Stimulated activated CD4-positive, alpha-beta T cell treated with anti-CD3 and anti-CD28 coated beads, Interleukin-15, amount 100 ng/mL, for 1 hour (primary cell): ENCODE measurements at places on chromosomes 1 and 21.

DNA sequence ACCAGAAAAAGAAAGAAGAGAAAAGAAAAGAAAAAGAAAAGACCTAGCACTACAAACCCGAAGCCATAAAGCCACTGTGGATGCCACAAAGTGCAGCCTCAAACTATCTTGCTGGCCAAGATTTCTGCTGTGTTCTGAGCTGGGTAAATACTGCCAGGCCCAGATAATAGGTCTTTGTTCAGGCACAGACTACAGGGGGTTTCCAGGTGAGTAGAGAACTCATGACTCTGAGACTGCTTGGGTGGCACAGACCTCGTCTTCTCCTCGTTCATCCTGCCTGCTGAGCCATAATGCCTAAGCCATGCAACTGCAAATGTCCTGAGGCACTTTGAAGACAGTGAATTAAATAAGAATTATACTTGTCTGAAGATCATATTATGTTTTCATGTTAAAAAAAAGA is 651.8 kb downstream of the LMO4 start:
- no peak for DNase-seq

DNA sequence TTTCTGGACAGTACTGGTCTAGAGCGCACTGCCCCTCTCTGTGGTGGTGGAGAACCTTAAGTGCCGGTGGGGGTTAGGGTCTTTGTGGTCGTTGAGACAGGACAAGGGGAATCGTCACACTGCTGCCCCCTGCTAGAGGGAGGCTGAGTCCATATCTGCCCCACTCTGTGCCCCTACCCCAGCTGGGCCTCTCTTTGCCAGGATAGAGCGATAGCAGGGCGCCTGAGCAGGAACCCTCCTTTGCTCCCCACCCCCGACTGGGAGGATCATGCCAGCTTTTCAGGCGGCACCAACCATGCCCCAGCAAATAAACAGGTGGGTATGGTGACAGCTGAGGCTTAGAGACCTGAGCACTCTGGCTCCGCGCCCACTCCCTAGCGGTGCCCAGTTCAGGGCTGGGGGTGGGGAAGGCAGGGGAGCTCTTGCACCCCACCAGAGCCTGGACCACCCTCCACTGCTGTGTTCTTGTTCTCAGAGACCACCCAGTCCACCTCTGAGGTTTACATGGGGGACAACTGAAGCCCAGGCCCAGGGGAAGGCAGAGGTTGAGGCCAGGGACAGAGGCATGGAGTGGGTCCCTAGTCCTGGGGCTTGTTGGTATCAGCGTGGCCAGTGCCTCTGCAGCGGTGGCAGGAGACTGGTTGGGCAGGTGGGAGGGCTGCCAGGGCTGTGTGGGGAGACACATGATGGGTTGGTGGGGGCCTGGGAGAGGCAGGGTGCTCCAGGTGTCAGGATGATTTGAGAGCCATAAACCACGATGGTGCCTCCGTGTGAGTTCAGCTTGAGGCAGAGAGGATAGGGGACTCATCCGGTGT is 1.6 kb downstream of the PADI2 start:
- DNase-seq: no peak

- DNase-seq: no peak
Observed at GRCh38 chr1:184513966-184514365, 127.1 kb downstream of the C1orf21 start.

DNA sequence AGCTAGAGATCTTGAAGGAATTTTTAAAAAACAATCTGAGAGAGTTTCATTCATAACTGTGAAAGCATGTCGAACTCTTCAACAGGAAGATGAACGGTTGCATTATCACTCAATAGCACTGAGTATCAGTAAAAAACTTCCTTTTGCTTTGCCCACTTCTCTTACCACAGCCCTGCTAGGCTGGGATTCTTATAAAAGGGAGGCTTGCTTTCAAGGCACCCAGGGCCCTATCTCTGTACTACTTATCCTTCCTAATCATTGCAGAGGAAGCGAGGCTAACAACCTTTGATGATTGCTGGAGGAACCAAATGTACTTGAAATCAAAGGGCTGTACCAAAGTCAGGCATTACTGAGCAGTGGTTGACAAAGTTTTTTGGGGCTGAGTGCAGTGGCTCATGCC is 71.2 kb downstream of the SNRPE start:
- no peak for DNase-seq

- DNase-seq: no peak
Observed at GRCh38 chr1:226378071-226378470, 29.8 kb downstream of the PARP1 start.

DNA sequence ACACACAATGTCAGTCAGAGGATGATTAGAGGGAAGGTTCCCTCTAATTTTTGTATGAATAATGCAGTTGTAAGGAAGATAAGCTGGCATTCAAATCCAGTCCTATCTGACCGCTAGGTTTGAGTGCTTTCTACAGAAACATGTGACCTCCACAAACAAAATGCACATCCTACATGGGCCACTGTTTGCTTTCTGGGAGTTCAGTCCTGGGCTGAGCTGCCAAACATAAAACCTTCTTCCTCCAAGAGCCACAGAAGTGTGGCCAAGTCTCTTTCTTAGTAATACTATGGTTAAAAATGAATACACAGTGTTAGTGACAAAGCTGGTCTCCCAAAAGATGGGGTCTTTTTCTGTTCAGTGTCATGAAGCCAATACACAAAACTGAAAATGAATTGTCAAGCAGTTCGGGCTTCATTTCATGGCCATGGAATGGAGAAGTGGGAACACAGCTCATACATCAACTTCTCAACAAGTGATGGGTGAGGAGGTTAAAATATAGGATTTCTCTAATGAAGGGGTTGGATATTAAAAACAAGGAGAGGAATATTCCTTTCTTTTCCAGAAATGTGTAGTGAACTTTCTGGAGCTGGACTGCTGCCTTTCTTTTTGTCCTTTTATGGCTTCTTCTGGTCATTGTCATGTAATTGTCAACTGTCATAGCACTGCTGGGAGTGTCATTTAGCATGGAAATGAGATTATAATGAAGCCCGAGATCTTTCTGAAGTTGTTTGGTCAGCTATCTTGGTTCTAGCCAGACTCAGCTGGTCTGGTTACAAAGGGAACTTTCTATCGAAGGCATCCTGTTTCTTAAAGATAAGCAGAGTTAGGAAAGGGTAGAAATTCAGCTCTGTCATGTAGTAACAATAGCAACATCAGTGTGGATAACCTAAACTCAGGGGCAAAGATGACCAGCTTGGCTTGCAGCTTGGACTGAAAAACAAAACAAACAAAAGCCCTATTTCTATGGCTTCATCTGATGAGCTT is 135.1 kb downstream of the CHD1L start:
- no peak for DNase-seq

DNA sequence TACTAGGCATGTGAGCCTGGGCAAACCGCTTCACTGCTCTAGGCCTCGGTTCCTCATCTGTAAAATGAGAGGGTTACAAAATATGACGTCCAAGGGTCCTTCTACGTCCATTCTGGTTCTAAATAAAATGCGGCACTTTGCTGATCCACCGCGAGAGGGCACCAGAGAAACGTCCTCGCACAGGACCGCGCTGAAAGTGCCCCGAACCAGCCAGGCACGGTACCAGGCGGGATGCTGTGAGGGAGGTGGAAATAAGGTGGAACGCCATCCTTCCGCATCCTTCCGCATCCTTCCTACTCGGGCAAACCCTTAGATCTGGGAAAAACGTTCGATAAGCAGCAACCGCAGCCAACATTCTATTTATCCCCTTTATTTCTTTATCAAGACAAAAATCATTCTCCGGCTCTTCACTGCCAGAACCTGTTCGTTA is 60.3 kb upstream of the KRTAP19-8 start:
- DNase-seq: peak; percentile 47

DNA sequence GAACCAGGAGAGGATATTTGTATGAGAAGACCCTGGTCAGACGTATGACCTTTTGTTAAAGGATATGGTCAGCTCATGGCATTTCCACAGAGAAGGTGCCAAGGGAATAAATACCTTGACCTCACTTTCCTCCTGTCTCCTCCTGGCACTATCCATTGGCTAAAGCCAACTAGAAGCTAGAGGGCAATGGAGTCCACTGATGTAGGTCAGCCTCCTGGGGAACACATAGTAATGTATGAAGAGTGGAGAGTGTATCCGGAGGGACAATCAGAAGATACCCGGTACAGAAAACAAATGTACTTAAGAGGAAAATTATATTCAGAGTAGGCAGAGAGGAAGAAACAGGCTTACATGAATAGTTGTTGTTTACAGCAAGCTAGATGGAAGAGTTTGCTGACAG is 698 bp upstream of the NTMT2 start:
- no peak for DNase-seq

GRCh38 chr1:17348593-17349234 is 23.3 kb upstream of the PADI6 start:
- no peak for DNase-seq

GRCh38 chr1:210669951-210670350 is 341.2 kb downstream of the HHAT start:
- DNase-seq: no peak

DNA sequence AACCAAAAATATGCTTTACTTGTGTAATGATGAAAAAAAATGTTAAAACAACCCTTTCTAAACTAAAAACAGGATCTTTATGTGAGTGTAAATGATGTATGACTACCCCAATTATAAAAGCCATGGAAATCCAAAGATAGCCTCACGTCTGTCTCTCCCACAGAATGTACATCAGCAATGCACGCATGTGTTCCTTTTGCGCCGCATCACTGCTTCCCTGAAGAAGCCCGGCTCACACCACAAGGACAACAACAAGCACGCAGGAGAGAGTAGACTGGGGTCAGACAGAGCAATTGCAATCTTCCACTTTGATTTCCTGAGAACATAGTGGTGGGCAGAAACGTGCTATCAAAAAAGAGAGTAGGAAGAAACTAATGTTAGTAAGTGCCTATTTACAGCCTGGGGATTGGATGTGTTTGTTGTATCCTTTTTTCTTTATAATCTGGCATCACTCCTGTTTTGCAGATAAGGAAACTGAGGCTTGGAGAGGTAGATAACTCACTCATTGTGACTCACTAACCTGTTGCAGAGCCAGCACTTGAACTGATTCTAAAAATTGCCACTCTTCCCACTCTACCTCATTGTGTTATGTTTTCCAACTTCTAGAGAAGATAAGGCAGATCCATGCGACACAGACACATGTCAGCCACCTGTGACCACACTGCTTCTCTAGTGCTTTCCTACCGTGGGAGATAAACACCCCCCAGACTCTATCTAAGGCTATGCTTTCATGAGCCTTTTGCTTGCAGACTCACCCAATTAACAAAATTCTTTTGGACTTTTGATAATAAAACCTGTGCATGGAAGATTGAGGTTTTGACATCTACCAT is 60.1 kb downstream of the MAP10 start:
- DNase-seq: no peak

DNA sequence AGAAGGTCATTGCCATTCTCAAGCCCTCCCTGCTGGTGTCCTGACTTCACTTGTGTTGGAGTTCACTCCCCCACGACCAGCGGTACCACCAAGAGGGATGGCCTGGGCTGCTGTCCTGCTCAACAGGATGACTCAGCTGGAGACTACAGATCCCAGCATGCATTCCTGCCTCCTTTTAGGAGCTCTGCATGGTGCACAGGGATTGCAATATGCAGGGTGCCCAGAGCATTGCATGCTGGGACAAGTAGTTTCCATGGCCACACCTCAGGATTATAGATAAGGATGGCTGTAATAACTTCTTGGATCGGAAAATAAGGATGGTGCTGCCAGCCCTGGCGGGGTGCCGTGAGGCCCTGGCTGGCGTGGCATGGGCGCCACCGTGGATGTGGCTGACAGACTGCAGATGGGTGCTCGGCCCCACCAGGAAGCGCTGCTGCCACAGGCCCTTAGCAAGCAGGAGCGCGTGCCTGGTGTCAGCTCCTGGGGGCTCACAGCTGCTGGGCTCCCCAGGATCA is 150.0 kb downstream of the CASZ1 start:
- no peak for DNase-seq

- peak; percentile 73 for DNase-seq
Observed at GRCh38 chr1:2414297-2414958, 2.1 kb upstream of the PEX10 start.

DNA sequence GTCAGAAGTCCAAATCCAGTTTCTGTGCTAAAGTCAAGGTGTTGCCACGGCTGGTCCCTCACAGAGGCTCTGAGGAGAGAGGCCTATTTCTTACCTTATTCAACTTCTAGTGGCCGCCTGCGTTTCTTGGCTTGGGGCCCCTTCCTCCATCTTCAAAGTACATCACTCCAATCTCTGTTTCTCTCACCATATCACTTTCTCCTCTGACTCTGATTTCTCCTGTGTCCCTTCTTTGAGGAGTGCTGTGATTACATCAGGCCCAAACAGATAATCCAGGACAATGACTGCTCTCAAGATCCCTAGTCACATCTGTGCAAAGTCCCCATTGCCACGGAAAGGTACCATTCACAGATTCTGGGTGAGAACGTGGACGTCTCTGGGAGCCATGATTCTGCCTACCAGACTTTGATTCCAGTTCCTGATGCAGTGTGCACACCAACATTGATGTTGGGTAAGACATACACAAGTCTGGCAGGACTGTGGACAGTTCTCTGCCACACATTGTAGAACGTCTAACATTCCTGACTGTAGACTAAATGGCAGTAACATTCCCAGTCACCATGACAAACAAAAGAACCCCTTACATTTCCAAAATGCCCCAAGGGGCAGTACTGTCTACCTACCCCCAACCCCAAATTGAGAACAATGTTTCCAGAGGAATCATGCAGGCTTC is 43.0 kb upstream of the ITPKB start:
- DNase-seq: no peak

- DNase-seq: no peak
Observed at GRCh38 chr1:182556279-182556678, 32.8 kb downstream of the RNASEL start.

GRCh38 chr1:7719468-7720094 is 51.5 kb upstream of the VAMP3 start:
- DNase-seq: no peak

DNA sequence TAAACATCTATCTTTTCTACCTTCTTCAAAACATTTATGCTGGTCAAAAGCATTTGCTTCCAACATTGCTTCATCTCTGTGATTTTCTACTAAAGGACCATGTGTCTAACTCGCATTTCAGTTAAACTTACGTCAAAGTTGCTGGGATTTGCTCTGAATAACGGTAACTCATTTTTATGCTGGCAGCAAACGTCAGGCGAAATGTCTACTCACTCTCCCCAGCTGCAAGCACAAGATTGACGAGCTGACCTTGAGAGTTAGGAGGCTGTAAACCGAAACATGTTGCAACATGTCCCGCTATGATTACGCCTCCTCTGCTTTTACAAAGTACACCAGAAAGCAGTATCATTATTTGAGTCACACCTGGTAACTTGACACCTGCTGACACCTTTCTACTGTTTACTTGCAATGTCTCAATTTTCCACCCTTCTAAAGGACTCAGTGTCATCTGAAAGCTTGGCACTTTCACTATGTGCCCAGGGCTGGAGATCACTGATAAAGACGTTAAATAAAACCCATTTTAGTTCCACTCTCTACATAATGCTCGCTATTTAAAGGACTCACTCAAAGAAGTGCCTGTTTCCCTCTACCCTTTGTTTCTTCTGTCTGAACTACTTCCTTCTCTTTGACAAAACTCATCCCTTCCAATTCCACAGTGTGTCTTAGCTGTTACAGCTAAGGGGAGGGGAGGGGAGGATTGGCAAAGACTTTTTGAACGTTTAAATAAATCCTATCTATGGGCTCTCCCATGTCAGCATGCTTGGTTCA is 111.9 kb downstream of the PTPN14 start:
- DNase-seq: no peak
